Fibroblast of the conjunctiva (primary cell): ENCODE measurements at places on chromosomes 3 and 15.

DNA sequence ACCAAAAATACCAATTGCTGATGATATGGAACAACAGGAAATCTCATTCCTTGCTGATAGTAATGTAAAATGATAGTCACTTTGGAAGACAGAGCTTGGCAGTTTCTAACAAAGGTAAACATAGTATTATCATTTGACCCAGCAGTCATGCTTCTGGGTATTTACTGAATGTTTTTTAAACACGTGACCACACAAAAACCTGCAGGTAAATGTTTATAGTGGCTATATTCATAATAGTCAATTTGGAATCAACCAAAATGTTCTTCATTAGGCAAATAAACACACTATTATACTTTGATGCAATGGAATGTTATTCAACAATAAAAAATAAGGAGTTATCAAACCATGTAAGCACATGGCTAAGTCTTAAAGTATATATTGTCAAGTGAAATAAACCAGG lies 24.1 kb upstream of the GOLGA8A start:
- no peak for DNase-seq

- no peak for DNase-seq
These were observed 667.4 kb downstream of the NTRK3 start for GRCh38 chr15:87589134-87589533.

DNA sequence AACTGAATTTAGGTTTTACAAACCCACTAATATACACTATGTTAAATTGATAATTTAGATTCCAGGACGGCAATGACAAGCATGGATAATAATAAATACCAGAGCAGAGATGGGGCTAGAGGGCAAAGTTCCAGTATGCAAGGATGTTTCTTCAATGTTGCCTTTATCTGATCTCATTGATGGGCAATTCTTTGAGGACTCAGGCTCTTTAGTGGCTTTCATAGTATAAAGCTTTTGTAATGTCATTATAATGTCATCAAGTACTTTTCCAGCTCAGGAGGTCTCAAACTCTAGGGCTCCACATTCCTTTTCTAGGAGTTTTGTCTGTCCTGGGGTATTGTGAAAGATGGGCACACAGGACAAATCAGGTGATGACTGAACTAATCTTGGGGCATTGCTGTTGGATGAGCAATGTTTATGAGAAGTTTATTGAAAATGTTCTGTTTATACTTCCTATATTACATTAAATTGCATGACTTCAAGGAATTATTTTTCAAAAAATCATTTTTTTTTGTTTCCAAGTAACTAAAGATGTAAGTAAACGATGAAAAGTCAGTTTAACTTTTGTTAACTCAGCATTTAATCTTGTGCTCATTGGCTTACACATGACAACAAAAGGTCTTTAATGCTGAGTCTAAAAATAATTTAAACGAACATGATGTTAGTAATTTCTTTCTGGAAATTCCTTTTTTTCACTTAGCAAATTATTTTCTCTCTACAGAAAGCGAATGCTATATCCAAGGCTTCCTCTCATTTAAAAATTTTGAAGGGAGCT lies 116.4 kb downstream of the OXSM start:
- no peak for DNase-seq

DNA sequence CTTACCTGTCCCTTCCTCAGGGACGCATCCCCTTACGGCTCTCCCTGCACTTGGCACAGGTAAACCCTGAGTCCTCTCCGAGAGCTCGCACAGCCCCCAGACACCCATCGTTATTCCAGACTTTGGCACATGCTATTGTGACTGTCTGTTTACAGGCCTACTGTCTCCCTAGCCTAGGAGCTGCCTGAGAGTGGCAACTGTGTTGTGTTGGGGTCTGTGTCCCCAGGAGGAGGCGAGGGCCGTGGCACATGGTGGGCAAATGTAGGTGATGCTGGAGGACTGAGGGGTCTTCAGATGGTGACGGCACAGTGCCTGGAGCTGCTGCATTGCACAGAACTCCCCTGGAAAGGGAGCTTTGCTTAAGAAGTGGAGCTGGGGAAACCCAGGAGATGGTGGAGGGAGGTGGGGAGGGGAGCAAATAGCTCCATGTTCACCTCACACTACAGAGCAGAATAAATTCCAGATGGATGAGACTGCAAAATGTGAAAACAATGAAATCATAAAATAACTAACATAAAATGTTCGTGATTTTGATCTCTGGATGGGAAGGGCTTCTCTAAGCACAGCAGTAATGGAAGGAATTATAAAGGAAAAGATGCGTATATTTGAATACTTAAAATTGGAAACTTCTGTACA lies 96.5 kb downstream of the SMAD6 start:
- DNase-seq, result peak; percentile 34

DNA sequence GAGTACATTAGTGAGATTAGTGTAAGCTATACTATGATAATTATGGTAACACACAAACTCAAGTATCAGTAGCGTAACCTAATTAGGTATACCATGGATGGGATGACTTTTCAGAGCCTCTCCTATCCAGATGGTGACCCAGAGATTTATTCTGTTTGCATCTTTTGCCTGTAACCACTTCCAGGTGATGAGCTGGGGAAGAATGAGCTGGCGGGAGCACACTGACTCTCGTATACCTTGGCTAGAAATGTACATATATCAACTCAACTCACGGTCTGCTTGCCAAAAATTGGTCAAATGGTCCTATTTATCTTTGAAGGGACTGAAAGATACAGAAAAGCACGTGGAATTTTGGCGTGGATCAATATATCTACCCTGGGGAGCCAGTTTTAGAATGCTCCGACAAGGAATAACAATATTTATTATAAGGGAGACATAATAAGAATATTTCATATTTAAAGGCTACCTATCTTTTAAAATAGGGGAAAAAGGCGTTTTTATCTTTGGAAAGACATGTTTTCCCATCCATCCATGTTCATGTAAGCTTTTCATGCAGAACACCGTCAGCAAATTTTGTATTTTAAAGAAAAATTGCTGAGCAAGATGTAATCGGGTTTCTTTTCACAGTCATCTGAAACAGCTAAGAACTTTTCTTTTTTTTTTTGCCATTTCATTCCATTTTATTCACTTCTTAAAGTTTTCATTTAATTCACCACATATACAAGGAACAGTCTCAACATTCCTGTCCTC lies 502.6 kb upstream of the CBLB start:
- DNase-seq, result no peak

- no peak for DNase-seq
These were observed 27.5 kb upstream of the DRD3 start for GRCh38 chr3:114206342-114206741.

- DNase-seq, result no peak
These were observed 48.9 kb downstream of the TGFBR2 start for GRCh38 chr3:30655187-30655812.

DNA sequence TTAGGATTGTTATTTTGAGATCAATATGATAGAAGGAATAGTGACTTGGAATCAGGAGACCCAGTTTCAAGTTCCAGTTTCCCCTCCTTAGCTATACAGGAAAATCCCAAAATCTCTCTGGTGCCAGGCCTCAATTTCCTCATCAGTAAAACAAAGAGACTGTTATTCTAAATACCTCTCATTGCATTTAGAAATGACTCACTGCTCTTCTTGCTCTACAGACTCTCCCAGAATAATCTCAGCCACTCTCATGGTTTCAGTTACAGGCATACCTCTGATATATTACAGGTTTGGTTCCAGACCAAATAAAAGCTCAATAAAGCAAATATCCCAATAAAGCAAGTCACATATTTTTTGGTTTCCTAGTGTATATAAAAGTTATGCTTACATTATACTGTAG lies 28.3 kb downstream of the IMPG2 start:
- DNase-seq, result no peak

GRCh38 chr3:6753536-6753935 lies 107.4 kb upstream of the GRM7 start:
- no peak for DNase-seq

GRCh38 chr3:133576169-133576568 lies 2.7 kb downstream of the CDV3 start:
- no peak for DNase-seq

DNA sequence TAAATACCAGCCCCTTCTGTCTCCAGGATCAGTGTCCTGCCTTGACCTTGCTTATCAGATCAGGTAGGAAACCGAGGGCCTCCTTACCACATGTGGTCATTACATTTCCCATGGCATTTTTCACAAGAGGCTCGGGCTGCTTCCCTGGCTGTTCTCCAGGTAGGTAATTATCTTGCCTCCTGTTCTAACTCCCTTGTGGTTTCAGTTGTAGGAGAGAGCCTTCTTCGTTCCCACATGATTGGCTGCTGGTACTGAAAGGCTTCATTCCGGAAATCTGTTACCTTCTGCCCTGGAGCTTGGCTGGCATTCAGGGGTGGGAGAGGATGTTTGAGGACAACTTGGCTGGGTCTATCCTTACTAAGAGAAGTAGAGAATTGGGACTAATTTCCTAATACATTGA lies 46.8 kb upstream of the RORA start:
- no peak for DNase-seq

- no peak for DNase-seq
These were observed 137.9 kb downstream of the XXYLT1 start for GRCh38 chr3:195133013-195133412.

DNA sequence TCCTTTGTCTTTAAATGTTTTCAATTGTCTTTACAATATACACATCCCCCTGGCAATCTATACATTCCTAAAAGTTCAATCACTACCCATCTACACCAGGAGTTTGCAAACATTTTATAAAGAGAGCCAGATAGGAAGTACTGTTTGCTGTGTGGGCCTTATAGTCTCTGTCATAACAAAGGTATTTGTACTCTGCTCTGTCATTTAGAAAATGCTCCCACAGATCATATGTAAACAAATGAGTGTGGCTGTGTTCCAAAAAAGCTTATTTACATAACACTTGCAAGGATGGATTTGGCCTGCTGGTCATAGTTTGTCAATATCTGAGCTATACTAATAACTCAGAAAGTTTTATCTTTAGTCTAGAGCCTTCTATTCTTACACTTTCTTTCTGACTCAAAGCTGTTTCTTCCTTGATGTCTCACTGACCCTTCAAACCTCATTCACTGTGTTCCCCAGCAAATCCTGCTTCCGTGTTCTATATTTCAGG lies 511.9 kb downstream of the GBE1 start:
- no peak for DNase-seq

DNA sequence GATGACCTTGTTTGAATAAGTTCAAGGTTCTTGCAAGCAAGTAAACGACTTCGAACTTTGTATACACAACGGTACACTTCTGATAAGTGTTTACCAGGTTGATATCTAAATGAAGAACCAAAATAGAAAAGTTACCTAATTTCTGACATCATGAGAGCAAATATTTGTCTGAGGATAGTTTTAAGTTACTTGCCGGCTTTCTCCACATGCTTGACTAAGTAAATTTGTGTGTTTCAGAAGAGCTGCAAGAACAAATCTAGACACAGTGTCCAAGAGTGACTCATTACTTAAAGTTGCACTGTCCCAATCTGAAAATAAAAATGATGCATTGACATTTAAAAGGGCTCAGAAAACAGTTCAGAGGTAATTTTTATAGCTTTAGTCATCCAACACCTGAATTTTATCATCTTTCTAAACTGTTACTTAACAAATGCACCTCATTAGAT lies 115.1 kb downstream of the HERC1 start:
- DNase-seq, result peak; percentile 21

DNA sequence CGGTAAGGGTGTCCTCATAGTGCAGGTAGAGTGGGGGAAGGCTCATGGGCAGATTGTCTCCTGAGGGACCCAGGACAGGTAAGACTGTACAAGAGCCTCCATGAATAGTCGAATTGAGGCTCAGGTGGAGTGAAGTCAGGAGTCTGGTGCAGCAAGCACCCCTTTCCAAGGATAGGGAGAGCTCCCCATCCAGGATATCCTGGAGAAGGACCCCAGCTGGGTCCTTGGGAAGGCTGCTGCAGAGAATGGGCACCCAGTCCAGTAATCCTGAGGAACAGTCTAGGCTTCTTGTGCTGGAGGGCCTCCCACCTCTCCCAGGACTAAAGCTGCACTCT lies 592 bp downstream of the DUOXA2 start:
- DNase-seq, result no peak

GRCh38 chr3:127747066-127747465 lies 74.3 kb downstream of the ABTB1 start:
- no peak for DNase-seq

DNA sequence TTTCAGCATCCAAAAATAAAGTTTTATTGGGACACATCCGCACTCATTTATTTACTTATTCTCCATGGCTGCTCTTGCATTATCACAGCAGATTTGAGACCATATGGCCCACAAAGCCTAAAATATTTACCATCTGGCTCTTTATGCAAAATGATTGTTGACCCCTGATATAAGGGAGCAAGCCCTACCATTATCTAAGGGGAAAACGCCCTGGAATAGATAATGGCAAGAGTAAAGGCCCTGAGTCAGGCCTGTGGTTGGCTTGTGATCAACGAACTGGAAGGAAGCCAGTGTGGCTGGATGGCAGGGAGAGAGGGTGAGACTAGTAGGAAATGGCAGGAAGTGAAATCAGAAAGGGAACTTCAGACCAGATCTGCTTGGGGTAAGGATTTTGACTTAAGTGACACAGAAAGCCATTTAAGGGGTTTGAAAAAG lies 24.6 kb upstream of the DMXL2 start:
- no peak for DNase-seq

DNA sequence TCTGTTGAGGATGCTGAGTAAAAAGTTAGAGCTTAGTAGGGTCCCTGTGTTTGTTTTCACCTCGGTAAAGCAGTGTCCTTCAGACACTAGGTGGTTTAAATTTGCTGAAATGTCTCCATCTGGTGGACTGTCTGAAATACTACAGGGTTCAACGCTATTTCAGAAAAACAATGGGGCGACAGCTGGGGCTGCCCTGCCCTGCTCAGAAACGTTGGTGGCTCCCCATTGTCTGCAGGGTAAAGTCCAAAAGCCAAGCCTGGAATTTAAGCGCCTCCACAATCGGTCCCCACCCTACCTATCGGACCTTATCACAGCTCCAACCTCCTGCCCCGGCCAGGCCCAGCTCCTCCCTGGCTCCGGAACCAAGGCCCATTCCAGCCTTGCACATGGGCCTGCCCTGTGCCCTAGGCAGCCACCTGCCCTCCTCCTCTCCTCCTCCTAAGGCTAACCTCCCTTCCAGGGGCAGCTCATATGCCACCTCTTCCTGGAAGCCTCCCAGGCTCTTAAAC lies 4.3 kb upstream of the TSEN2 start:
- peak; percentile 45 for DNase-seq

GRCh38 chr3:146142757-146143156 lies 18.2 kb downstream of the PLOD2 start:
- DNase-seq, result no peak

GRCh38 chr3:37590328-37591079 lies 271.2 kb upstream of the CTDSPL start:
- peak; percentile 21 for DNase-seq

DNA sequence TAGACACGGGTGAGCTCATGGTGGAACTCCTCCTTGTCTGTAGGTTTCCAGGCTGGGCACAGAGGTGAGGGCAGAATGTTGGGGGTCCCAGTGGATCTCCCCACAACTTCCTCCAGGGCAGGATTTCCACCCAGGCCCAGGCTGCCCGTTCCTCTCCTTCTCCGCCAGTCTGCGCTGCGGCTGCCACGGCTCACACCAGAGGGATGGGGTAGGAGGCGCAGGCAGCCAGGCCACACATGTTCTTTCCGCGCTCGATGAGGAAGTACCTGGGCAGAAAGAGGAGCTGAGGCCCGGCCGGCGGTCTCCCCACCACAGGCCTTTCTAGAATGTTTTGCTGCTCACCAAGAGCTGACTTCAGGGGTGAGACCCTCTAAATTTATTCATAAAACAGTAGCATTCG lies 22.9 kb downstream of the CTSH start:
- no peak for DNase-seq
